Cardiac fibroblast (primary cell): ENCODE measurements at places on chromosomes 12 and 14.
A peak's percentile ranks its signal among the peaks of the same experiment; 100 is the strongest.

- DNase-seq = no peak
Measured at GRCh38 chr14:43140453-43140852, 1366.6 kb downstream of the FSCB start.

GRCh38 chr12:68867606-68868005, 59.6 kb downstream of the MDM2 start:
- no peak for DNase-seq

GRCh38 chr12:15011162-15011561, 38.3 kb downstream of the PDE6H start:
- DNase-seq = no peak

DNA sequence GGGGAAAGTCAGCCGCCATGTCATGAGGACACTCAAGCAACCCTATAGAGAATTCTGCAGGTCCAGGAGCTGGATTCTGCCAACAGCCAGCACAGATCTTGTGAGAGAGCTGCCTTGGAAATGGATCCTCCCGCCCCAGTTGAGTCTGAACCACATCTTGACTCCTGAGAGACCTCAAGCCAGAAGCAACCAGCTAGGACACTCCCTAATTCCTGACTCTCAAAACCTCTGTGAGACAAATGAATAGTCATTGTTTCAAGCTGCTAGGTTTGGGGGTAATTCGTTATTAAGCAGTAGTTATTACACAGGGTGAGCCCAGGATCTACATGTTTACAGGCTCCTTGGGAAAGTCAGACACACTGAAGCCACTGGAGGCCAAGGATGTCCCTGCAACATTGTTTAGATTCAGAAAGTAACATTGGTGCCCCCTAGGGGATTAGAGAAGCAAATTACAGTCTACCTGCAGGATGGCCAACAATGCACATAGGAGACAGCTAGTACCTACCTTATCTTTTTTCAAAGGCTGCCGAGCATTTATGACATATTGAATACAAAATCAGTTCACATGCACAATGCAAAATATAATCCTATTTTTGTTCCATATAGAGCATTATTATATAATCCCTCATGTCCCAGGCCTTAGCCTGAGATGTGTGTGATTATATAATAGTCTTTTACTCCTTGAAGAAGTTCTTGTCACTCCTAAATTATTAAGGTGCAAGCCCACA, 57.9 kb upstream of the FICD start:
- peak; percentile 64 for DNase-seq
